Activated CD4-positive, alpha-beta T cell treated with anti-CD3 and anti-CD28 coated beads, Interleukin-2, amount 50 U/mL, for 24 hours (primary cell): ENCODE measurements at places on chromosomes 11 and 22.

DNA sequence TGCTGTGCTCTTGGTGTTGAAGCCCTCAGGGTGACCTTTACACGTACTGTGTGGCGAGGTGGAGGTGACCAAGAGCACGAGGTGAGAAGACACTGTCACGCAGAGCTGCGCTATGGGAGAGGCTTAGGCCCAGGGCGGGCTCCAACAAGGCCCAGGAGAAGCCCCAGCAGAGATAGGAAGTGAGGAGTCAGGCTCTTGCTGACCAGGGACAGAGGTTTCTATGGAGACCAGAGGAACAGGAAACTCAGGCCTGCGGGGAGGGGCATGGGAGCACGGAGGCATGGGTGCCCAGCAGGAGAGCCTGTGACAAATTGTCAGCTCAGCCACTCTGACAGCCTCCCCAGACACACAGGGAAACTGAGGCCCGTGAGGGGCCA is 15.8 kb downstream of the DGKZ start:
- no peak for DNase-seq

- DNase-seq: no peak
Measured at GRCh38 chr11:109885006-109885405, 208.2 kb upstream of the ZC3H12C start.

- DNase-seq: no peak
Measured at GRCh38 chr22:49509016-49509415, 318.7 kb downstream of the BRD1 start.

- no peak for DNase-seq
Measured at GRCh38 chr22:49057910-49058309, 769.8 kb downstream of the BRD1 start.

DNA sequence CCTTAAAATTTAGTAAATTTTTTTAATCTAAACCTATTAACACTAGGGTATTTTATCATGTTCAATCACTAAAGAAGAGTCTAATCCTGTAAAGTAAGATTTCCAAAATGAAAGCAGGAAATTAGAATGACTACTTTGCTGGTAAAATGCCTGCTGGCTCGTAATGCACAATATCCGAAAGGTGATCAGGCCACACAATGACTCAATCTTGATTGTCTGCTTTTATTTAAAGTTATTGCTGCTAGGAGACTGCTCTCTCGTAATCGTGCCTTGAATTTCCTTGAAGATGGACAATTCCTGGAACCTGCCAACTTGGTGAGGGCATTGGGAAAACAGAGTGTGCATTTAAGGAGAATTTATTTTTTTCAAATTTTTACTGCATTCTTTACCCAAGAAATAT is 1786.5 kb upstream of the RAG2 start:
- DNase-seq: no peak

DNA sequence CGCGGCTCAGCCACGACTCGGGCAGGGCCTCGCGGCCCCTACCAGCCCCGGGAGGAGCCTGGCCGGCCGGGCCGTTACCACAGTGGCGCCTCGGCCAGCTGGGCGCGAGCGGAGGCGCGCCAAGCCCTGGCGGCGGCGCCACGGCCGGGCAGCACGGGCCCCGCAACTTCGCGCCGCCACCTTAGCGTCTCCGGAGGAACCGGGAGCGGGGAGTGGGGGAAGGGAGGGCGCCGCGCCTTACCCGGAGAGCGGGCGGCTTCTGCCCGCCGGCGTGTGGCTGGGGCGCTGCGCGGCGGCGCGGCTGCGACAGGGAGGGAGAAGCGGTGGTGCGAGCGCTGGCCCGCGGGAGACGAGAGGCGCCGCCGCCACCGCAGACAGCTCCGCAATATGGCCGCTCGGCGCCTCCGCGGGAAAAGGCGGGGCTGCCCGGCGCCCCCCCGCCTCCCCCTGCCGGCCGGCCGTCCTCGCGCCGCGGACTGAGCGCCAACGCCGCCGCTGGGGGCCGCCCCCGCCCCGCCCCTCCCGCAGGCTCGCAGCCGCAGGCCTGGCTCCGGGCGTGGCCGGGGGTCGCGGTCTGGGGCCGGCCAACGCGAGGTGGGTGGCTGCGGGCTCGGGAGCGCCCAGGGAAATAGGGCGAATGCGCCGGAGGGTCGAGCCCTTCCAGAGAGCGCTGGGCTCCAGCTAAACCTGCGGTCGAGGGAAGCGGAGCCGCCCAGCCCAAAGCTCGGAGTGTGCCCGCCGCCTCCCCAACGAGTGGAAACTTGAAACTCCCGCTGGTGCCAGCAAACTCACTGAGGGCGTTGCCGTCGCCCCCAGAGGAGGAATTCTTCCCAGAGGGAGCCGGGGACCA is at the start of gene RDX:
Gene RDX (minus strand): TSS at position 389 of the 850 bp plus-strand sequence. CDS start 16,922 bp downstream, outside the sequence.
- peak; percentile 19 for DNase-seq

- no peak for DNase-seq
Measured at GRCh38 chr11:93517611-93518010, 25.6 kb downstream of the SMCO4 start.

DNA sequence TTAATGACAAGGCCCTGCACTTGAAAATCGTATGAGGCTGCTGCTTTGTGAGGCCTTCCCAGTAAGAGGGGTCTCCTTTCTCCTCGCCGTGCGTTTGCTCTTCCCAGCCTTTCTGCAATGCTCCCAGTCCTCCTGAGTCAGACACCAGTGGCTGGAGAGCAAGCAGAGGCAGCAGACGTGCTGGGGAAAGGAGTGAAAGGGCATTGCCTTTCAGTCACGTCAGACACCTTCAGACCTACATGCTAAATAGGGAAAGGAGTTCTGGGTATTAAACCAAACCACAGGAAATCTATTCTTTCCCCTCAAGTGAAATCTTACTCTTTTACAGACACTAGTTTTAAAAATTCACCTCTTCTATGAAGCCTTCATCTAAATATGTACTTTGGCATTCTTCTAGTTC is 274.8 kb downstream of the NTM start:
- DNase-seq: no peak

- no peak for DNase-seq
Measured at GRCh38 chr11:126186708-126187529, 24.5 kb downstream of the RPUSD4 start.

DNA sequence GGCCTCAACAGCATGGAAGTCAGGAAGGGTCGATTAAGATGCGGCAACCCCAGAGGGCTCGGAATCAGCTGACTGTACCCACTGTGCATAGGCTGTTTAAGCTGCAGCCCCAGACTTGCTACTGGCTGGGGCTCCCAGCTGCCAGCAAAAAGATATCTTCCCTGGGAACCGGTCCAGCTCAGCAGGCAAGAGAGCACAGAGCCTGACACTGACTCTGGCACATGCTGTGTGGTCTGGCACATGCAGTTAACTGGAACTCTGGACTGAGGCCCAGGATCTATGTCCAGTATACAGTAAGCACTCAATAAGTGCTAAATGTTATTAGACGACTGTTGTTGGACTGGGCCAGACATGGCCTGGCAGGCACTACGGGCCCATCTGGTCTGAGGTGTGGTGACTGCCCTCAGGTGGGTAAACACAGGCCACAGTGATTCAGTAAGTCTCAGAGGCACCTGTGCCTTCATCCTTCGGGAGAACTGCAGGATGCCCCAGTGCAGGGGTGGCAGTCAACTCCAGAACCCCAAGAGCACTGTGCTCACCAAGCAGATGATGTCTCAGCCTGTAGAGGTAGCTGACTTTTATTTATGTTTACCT is 87.6 kb downstream of the LARGE1 start:
- no peak for DNase-seq

DNA sequence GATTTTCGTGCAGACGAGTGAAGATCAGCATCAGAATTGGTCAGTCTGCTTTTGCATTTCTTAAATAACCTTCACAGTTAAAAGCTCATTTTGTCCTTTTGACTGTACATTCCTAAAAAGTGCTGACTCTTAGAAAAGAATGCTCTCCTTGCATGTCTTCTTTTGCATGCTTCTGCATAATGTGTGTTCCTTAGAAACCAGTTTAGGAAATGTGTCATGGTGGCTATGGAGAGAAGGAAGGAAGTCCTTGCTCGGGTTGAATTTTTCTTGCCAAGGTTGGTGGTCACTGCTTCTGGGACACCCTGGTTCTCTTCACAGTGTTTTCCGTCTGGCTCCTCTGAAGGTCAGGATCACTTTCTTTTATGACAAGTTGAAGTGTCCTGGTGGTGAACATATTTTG is 6.8 kb downstream of the AP2A2 start:
- DNase-seq: no peak

GRCh38 chr11:73478737-73479347 is 102.6 kb downstream of the RELT start:
- no peak for DNase-seq

DNA sequence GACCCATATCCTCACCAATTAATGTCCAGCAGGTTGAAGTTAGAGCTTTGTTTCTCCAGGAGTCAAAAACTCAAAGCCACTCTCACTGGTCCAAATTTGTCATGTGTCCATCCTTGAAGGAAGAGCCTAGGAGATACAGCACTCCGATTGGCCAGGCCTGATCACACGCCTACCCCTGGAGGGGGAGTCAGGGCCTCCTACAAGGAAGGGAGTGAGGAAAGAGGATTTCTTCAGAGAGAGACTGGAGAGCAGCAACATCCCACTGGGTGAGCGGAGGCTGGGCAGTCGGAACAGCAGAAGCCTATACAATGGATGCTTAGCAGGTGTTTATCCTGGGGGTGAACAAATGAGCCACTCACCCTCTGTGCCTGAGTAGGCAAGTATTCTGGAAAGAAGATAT is 113.9 kb downstream of the TRIM29 start:
- DNase-seq: no peak

DNA sequence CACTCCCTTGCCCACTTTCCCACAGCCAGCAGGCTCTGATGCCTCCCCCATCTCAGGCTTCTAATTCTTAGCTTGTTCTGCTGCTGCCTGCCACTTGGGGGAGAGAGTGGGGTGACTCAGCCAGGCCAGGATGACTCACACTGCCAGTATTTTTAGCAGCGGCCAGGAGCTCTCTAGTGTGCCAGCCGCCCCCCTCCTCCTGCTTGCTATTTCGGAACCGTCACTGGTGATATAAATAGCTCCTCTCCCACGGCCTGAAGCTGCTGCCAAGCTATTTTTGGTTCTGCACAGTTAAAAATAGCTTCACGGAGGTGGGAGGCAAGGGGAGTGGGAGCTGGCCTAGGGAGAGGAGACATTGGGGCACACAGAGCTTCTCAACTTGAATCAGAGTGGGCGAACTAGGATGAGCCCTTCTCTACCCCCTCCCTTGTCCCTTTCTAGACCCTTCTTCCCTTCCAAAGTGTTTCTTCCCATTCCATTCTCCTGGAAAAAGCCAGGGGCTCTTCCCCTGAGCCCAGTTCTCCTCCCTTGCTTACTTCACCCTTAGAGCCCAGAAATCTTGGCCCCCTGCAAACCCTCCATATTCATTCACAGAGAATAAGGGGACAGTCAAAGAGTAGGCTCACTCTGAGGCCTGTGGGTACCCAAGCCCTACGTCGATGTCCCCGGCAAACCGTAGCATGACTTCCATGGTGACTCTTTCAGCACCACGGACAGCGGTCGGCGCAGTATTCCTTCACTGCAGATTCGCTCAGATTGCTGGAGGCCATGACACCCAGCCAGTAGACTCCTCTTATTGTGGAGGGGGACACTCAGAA is 2.5 kb upstream of the NPAS4 start:
- DNase-seq: peak; percentile 30

DNA sequence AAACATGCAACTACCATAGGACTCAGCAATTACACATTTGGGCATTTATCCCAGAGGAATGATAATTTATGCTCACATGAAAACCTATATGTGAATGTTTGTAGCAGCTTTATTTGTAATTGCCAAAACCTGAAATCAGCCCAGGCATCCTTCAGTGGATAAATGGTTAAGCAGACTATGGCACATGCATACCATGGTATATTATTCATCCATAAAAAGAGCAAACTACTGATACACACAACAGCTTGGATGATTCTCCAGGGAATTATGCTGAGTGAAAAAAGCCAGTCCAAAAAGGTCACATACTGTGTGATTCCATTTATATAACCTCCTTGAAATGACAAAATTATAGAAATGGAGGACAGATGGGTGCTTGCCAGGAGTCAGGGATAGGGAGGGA is 86.7 kb downstream of the ALX4 start:
- no peak for DNase-seq

DNA sequence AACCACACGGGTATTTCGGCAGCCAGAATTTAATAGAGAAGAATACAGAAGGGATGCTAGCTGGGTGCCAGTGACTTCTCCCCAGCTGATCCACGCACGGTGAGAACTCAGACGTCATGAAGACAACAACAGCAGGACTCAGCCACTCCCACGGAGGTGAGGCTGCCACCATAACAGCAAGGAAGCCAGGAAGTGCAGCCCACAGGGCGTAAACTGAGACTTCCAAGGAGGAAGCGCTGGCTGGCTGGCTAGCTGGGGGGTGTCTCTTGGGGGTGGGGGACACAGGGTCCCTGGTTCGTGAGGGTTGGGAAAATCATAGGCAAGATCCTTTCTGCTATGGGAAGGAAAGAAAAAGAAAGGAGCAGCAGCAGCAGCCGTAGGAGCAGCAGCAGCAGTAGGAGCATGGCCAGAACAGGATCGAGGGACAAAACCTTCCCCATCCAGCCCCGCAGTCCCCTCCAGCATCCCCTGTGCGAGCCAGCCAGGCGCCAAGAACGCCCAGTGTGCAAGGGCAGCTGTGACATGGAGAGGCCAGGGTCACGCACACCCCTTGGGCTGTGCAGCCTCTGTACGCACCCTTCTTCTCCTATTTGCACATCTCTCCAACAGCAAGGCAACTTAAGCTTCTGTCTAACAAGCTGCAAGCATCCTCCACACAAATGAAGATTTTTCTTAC is 49.6 kb upstream of the SHANK2 start:
- no peak for DNase-seq

DNA sequence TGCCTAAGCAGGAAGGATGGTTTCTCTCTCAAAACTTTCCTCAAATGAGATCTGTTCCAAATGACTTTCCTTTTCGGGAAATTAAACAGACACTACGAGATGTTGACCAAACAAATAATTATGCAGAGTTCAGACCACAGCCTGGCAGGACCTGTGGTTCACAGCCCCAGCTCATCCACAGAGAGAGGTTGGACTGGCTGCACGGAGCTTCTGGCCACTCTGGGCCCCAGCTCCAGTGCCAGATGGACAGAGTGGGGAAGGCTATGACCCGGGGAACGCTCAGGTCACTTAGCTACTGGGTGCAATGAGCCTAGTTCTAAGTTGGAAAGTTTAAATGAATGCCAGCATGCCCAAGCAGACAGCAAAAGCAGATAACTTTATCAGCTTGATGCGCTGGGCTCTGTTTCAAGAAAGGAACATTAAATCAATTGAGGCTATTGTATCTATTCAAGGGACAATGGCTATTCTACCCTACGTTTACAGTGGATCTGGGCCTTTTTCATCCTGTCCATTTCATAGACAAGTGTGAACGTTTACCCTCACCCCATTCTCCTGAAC is 155.7 kb upstream of the NARS2 start:
- DNase-seq: no peak

GRCh38 chr22:45877036-45877380 is 100.0 kb downstream of the WNT7B start:
- no peak for DNase-seq

GRCh38 chr11:66692446-66692845 is 14.8 kb upstream of the RBM4B start:
- no peak for DNase-seq
